Activated effector memory CD4-positive, alpha-beta T cell treated with anti-CD3 and anti-CD28 coated beads, Interleukin-2, amount 50 U/mL, for 16 hours (primary cell): ENCODE measurements at places on chromosomes 2 and 18.

GRCh38 chr2:219169930-219170654 lies at the start of gene SLC23A3:
Gene SLC23A3, minus strand, starts transcription at chr2:219170029. Its CDS starts 45 bp downstream, at chr2:219169984.
- no peak for DNase-seq

DNA sequence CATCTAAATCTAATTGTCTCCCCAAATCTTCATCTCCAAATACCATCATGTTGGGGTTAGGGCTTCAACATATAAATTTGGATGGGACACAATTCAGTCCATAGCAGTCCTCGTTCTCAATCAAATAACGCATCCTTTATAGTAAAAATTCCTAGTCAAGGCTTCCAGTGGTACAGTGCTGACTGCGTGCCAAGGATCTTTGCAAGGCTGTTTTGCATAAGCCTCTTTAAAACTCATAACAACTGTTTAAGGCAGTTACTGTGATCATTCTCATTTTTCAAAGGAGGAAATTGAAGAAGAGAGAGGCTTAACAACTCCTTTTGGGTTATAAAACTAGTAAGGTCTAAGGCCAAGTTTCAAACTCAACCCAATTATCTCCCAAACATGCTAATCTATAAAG lies 666.9 kb downstream of the NYAP2 start:
- no peak for DNase-seq

DNA sequence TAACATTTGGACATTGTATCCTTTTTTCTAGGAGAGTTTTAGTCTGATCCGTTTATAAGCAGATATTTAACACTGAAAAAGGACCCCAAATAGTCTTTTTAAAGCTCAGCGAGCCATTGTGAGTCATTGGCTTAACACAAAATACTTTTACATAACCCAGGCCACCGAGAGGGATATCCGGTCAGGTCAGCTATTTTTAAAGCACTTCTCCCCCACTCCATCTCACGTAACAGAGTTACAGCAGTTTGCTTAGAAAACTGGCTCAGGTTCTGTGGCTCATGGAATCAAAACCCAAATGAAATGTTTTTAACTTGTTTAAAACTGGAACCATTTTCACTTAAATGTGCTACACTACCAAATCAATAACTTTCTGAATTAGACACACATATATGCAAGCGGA lies 23.9 kb downstream of the COL4A3 start:
- no peak for DNase-seq

GRCh38 chr2:237060534-237061312 lies 25.0 kb upstream of the COPS8 start:
- DNase-seq = no peak

- no peak for DNase-seq
Observed at GRCh38 chr2:122080316-122080715, 324.9 kb downstream of the TSN start.

DNA sequence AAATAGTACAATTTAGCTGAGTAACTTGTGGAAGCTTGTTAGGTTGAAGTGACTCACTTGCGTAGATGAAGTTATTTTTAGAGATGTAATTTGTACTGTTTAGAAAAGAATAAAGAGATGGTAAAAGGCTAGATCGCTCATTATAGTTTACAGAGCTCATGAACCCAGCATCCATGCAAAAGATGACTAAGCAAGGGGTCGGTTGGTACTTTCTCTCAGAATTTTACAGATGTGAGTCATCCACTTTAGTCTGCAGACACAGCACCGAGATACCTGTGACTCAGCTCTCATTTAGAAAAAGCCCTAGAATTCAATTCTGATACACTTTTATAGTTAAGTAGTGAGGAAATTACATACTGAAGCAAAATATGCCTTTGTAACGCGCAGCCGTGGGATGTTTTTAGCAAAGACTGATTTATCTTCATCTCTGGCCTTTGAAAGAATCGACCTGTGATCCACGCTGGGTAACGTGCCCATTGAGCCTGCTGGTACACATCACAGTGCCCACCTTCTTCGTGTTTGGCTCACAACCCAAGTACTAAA lies 116.5 kb upstream of the FOSL2 start:
- DNase-seq = peak; percentile 72

DNA sequence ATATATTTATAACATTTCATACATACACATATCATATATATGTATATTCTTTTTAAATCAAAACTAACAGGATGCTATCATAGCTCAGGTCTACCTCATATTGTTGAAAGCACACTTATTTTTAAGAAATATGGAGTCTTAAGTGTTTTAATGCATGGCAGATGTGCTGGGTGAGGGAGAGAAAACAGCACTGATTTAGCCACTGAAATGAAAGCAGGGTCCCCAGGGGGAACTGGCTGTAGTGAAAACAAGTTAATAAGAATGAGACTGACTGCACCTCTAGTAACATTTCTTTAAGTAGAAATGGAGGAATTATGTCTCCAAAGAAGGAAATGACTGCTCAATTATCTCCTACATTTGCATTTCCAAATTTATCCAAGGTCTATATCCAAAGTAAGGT lies 857.8 kb downstream of the DCDC2C start:
- no peak for DNase-seq

DNA sequence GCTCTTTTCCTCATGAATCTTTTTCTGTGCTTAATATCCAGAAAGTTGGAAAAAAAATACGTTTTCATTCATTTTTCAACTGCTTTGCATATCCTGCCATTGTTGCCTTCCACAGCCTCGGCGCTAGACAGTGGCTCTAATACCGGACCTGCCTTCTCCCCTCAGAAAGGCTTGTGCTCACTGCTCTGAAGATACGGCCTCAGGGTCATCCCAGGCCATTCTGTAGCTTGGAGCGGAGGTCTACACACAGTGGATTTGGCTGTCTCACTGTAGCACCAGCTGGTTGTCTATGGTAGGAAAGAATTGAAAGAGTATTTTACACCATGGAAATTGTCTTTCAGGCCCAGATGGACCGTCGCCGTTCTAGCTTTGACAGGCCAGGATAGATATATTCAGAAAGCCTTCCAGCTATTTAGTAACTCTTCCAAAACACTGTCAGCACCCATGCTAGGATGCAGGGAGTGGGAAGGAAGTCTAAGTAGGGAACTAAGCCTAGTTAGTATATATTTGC lies 242.0 kb downstream of the TMEM182 start:
- no peak for DNase-seq

- DNase-seq = no peak
Observed at GRCh38 chr2:185738679-185739472, at the start of gene FSIP2. Gene FSIP2, plus strand, starts transcription at chr2:185738804. Its CDS starts 91 bp downstream, at chr2:185738895.

DNA sequence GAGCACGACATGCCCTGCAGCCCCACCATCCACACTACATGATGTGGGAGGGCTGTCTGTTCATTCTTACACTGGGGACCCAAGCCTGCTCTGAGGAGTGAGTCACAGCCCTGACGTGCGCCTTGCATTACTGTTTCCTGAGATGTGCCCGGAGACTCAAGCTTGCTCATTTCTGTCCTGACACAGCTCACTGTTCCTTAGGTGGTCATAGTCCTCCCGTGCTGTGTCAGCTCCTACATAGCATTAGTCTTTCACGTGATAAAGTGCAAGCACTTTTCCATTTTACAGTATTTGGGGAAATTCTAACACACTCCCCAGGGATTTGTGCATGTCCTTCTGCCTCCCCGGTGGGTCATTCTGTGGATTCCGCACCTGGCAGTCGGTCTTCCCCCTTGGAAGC lies 46.2 kb upstream of the TRIM43B start:
- no peak for DNase-seq

- no peak for DNase-seq
Observed at GRCh38 chr2:124025171-124025580, at the start of gene CNTNAP5. Gene CNTNAP5, plus strand, starts transcription at chr2:124025287. Its CDS starts 364 bp downstream, at chr2:124025651.

DNA sequence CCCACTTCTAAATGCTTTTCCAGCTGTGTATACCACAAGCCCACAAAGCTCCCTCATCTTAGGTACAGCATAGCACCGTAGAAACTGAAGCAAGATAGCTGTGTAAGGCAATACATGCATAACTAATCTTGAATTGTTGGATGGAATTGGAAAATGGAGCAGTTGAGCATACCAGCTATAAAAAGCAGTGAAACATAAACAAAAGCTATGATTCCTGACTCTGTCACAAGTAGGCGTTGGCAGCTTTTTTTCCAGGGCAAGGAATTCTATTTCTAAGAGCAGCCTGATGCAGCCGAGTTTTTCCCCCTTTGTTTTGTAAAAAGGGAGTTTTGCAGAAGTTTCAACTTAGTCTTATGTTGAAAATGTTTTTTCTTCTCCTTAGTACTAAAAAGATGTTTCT lies 32.4 kb downstream of the MOGAT1 start:
- no peak for DNase-seq

DNA sequence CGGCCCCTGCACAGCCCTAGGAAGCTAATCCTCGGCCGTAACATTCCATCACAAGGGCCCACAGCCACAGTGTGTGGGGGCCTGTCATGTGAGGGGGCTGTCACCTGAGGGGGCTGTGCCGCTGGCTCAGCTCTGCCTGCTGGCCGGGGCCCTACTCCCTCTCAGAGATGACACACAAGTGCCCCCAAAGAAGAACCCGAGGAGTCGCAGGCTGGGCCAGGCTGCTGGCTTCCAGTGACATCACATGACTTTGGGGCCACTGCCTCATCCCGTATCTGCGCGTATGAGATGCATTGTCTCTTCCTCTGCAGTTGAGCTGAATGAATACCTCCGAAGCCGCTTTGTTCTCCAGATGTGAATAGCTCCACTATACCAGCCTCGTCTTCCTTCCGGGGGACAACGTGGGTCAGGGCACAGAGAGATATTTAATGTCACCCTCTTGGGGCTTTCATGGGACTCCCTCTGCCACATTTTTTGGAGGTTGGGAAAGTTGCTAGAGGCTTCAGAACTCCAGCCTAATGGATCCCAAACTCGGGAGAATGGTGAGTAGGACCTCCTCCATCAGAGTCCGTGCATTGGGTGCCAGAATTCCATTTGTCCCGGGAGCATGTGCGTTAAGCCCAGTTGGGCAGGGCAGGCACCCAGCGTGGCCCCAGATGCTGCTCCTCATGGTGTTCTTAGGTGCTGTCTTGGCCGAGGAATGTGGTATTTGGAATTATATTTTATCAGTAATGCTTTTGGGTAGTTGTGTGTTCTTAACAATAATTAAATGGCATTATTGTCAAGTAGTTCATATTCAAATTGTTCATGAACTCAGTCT lies at the start of gene CNDP1:
Gene CNDP1 (plus strand): TSS at position 351 of the 820 bp plus-strand sequence. CDS start 168 bp downstream, at position 519.
- no peak for DNase-seq

DNA sequence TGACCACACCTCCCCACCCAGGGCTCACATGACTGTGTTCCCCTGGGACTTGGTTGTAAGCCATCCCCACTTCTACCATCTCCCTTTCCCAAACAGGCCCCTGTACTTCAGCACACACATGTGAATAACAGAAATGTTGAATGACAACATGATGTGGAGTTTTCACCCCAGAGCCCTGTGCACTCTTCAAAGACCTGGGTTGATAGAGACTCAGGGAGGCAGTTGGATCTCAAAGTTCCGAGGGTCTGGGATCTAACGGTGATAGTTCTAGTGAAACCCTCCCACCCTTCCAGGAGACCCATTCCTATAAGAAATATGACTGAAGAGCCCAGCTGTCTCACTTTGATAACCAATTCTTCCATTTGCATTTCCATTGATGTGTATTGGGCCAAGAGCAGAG lies at the start of gene MROH2A:
Gene MROH2A (plus strand): TSS at position 301 of the 400 bp plus-strand sequence. CDS start 1,029 bp downstream, outside the sequence.
- DNase-seq = no peak

DNA sequence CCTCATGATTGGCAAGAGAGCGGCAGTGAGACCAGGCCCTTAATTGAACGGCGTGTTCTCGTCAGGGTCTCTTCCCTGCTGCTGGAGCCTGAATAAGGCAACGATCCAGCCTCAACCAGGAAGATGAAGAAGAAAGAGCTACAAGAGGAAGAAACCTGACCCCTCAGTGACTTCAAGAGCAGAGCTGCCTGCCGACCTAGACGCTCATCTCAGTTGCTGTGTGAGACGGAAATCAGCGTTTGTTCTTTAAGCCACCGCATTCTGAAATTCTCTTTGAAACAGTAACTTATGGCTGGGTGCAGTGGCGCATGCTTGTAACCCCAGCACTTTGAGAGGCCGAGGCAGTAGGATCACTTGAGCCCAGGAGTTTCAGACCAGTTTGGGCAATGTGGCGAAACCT lies 29.6 kb upstream of the KCNG3 start:
- no peak for DNase-seq

DNA sequence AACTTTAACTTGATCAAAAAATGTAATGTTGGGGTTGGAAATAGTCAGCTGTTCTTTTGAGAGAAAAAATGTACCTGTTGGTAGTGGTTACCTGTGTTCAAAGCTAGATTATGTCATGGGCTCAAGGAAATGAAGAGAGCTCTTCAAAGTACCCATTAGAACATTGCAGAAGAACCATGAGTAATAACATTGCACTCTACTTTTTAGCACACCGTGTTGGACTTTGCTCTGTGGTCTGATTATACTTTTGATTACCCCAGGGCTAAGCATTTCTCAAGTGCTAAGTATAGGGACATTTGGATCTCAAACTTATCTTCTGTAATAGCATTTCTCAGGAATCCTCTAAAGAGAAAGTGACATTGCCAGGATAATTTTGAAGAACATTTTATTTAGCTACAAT lies 1122.8 kb upstream of the CELF4 start:
- DNase-seq = no peak

GRCh38 chr2:112699984-112700667 lies 20.7 kb upstream of the NT5DC4 start:
- no peak for DNase-seq

- no peak for DNase-seq
Observed at GRCh38 chr2:37713258-37713700, 41.8 kb upstream of the CDC42EP3 start.

DNA sequence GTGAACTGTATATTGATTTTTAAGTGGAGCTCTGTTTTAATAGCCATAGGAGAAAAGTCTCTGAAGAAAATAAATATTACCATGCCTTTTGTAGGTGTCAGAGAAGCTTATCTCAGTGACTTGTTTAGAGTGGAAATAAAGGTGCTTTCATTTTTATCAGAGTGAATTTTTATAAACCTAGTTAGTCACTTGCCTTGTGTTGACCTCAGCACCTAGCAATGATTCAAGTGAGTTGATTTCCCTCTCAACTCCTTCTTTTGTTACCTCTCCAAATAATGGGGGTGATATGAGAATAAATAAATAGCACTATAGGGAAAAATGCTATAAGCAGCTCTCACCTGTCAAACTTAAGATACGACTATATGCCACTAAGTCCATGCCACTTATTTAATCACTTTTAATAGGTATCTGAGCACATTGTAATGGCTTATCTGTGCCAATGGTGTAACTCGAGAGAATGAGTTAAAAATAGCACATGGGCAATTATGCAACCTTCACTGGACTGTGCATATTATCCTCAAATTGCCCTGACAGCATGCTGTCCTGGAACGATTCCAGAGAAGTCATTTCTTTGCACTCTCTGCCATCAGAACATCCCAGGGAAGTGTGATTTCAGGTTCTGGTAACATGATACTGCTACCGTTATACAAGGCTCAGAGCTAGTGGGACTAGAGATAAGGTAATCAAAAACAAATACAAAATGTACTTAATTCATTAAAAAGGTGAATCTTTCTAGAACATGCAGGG lies 290.8 kb downstream of the CCDC85A start:
- DNase-seq = no peak

DNA sequence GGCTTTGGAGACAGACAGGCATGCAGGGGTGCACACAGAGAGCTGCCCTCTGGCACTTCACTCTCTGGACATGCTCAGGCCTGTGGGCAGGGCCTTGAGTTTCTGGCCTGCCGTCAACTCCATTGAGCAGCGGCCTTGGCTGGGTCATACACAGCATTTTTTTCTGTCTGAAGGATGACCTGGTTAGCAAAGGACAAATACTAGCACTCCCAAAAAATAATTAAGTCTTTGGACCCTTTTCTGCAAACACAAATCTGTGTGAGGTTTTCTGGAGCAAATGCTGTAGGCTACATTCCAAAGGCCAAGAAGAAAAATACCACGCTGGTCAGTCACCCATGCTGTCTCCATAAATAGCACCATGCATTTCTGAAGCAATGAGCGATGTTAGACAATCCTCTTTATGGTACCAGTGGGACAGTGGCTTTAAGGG lies 124.7 kb upstream of the CTAGE1 start:
- no peak for DNase-seq
